ENCODE measurements at places on chromosomes 4 and X.

DNA sequence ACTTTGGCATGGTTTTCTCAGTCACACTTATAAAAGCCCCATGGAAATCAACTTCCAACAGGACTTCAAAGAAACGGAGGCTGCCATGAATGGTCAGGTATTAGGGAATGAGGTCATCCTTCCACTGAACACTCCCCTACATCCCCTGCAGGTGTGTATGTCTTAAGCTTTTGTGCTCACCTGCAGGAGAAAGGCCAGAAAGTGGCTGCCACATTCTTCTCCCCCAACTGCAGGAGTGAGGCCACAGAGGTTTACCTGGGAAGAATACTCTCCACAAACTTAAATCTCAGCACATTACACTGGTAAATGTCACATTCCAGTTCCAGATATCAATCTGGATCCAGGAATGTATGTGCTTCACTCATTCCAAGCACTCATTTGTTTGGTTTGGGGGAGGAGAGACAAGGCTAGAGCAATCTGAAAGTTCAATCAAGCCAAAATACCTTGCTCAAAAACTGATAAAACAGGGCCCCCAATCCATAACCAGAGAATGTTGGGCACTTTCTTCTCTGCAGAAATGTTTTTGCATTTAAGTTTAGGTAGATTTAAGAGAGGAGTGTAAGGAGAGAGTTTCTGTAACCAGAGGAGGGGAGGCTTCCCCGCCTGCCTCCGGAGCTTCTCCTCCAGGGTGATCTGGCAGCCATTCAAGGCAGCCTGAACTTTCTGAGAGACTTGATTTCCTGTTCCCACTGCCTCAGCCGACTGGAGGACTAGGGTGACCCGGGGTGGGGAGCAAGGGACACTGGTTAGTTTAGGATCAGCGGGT lies 15.4 kb downstream of the FAM9C start:
- no peak for DNase-seq

GRCh38 chr4:102472441-102473013 lies 28.6 kb upstream of the NFKB1 start:
- DNase-seq = no peak

DNA sequence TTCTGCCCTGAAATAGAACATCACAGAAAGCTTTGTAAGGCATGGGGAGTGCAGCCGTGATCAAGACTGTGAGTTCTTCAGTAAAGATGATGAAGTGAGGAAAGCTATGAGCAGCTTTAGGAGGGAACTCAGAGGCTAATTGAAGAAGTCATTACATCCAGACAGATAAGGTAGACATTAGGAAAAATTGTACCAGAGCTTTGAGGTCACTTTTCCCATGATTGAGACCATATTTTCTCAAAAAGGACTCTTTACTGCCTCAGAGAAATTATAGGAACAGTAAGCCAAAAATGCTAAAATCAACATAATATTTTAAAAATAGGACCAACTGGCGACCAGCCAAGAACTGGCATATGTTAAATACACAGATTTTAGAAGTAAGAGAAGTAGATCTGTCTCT lies 11.2 kb downstream of the CHST7 start:
- no peak for DNase-seq

- DNase-seq = no peak
Observed at GRCh38 chr4:113083346-113083745, 33.9 kb downstream of the ANK2 start.

- no peak for DNase-seq
Observed at GRCh38 chr4:179584101-179584500, 2141.9 kb upstream of the AGA start.

- no peak for DNase-seq
Observed at GRCh38 chr4:182770996-182771514, 146.1 kb downstream of the DCTD start.

GRCh38 chr4:79255793-79256192 lies 70.1 kb downstream of the NAA11 start:
- DNase-seq = no peak

- no peak for DNase-seq
Observed at GRCh38 chr4:172887959-172888358, 280.7 kb upstream of the GALNT7 start.

GRCh38 chr4:42523066-42523718 lies 125.9 kb downstream of the SHISA3 start:
- no peak for DNase-seq

- no peak for DNase-seq
Observed at GRCh38 chr4:22237846-22238494, 277.9 kb downstream of the ADGRA3 start.

DNA sequence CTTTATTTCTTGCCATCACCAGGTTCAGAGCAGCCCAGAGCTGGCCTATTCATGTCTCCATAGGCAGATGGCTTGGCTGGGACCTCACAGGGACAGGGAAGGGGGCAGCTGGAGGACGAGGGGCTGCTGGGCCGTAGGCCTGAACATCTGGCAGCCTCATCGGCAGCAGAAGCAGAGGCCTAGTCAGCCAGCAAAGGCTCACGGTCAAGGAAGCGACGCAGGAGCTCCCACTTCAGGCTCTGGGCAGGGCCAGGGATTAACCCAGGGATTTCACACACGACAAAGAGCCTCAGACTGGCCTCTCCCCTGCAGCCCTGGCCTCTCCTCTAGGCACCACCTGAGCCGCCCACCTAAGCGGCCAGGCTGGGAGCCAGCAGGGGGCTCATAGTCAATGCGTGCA lies 46.0 kb upstream of the MAN2B2 start:
- DNase-seq = no peak

- no peak for DNase-seq
Observed at GRCh38 chr4:39170301-39170700, 12.0 kb upstream of the WDR19 start.

GRCh38 chr4:182133033-182133432 lies 110.2 kb upstream of the TENM3 start:
- DNase-seq = no peak

DNA sequence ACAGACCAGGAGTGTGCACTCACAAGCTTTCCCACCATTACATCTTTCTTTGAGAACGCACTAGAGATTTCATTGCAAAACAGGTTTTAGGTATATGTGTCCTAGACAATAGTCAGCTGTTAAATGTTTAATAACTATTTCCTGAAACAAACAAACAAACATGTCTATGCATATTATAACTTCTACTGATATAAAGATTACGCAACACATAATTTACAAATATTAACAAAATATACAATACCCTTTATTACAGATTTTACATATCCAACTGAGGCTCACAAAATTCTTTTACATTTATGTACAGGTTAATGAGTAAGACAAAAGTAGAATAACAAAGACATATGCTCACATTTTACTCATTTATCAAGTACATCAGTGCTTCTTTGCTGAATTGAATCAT lies 1554.0 kb upstream of the PCDH10 start:
- DNase-seq = no peak

Measured in urinary bladder (tissue), 4 donors.